ENCODE measurements at places on chromosomes 11 and 22. TPM values are rescaled to one million over a fixed set of nuclear protein-coding genes. Genes with fewer than 3 reads are reported as not detected.

PNPLA3 gene
- not detected for total RNA-seq

MMP27 gene
- not detected for total RNA-seq

DKK3 gene
- 313 TPM for total RNA-seq

SPDYC gene
- not detected for total RNA-seq

SYNGR1 gene
- total RNA-seq, result 5.1 TPM

OR8K1 gene
- total RNA-seq, result not detected

PARVG gene
- 29.7 TPM for total RNA-seq

CCDC15 gene
- 0.97 TPM for total RNA-seq

COA4 gene
- total RNA-seq, result 39.1 TPM

OVOL1 gene
- total RNA-seq, result not detected

CD3E gene
- total RNA-seq, result 5.2 TPM

OR5I1 gene
- total RNA-seq, result not detected

OR52A1 gene
- total RNA-seq, result not detected

HTR3A gene
- total RNA-seq, result not detected

MS4A3 gene
- total RNA-seq, result not detected

MYO7A gene
- total RNA-seq, result 27.9 TPM

DNA sequence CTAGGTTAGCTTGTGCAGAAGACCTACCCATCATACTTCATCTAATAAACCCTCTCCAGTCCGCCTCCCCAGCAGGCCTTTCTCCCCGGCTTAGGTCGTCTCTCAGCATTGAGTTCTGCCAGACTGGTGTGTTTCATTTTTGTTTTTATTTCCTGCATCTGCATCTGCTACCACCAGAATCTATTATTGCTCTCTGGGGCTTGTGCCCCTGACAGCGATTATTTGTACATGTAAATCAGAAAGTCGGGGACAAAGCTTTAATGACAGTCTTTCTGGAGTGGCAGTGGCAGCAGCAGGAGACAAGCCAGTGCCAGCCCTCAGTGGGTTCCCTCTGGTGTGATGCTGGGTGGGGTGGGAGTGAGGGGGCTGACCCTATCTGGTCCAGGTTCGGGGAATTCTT is 127.5 kb downstream of the PKNOX2 start:
- no peak for DNase-seq

DNA sequence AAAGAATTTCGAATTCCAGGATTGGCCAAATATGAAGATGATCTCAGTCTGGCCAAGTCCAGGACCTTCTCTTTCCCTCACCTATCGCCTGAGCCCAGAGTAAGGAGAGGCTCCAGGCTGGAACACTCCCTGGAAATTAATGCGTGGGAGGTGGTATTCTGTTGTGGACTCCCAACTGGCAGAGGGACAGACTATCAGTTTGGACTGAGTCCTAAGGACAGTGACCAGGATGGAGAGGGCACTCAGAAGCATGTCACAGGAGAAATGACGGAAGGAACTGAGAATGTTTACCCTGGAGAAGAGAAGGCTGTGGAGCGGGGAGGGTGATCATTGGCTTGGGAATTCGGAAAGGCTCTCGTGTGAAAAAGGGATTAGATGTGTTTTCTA is 84.4 kb downstream of the RPL27A start:
- DNase-seq, result no peak

DNA sequence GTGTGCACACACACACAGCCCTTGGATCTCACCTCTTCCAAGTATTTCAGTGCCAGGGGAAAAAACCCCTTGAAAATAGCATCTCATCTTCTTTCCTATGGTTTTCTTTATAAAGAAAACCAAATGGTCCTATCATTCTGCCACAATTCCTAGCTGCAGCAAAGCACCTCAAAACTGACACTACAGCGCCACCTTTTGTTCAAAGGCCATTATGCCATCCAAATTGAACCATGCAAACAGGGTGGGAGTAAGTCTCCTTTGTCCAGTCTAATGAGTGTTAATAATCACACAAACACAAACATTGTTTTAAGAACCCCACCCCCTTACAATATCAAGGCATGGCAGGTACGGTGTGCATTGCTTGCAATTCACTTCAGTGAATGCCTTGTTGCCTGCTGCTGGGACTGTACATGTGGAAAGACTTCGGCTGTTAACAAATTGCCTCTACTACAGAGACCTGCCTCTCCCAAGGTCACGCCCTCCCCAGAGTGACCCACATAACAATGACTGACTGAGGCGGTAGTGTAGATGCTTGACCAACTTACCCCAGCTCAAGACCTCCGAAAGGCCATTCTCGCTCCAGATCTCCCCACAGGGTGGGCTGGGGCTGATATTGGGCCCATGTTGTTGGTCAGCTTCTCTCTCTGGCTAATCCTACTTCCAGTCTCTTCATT is 31.7 kb downstream of the FAM181B start:
- DNase-seq, result no peak

- no peak for DNase-seq
Observed at GRCh38 chr11:65152122-65152521, 17.8 kb upstream of the SYVN1 start.

DNA sequence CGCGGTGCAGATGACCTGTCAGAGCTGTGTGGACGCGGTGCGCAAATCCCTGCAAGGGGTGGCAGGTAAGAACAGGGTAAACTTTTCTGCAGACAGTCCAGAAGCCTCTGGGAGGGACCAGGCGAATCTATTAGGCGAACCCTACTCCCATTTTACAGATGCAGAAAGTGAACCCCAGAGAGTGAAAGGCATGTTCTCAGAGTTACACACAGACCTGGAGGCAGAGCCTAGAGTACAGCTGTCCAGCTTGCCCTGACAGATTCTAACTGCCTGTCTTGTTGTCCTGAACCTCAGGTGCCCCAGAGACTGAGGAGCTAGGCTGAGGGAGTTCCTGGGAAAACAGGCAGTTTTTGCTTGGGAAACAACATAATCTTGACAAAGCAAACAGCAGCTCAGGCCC is 665 bp downstream of the CCS start:
- no peak for DNase-seq

- peak; percentile 70 for DNase-seq
Observed at GRCh38 chr11:2328021-2328420, 26.2 kb downstream of the TSPAN32 start.

GRCh38 chr22:47600281-47600680 is 837.8 kb downstream of the TBC1D22A start:
- DNase-seq, result no peak

- DNase-seq, result no peak
Observed at GRCh38 chr22:29707010-29707409, 12.8 kb upstream of the CABP7 start.

GRCh38 chr11:11252403-11252802 is 100.6 kb downstream of the CSNK2A3 start:
- no peak for DNase-seq

GRCh38 chr11:107651672-107652071 is 60.2 kb downstream of the SLN start:
- DNase-seq, result no peak

- DNase-seq, result no peak
Observed at GRCh38 chr11:113475160-113475761, at the start of gene DRD2. Gene DRD2 (minus strand): TSS chr11:113475398. CDS start chr11:113424651, 50,747 bp downstream.

GRCh38 chr22:42544686-42545085 is 9.1 kb upstream of the SERHL2 start:
- DNase-seq, result no peak

GRCh38 chr11:107924306-107924705 is 3.9 kb upstream of the RAB39A start:
- no peak for DNase-seq

DNA sequence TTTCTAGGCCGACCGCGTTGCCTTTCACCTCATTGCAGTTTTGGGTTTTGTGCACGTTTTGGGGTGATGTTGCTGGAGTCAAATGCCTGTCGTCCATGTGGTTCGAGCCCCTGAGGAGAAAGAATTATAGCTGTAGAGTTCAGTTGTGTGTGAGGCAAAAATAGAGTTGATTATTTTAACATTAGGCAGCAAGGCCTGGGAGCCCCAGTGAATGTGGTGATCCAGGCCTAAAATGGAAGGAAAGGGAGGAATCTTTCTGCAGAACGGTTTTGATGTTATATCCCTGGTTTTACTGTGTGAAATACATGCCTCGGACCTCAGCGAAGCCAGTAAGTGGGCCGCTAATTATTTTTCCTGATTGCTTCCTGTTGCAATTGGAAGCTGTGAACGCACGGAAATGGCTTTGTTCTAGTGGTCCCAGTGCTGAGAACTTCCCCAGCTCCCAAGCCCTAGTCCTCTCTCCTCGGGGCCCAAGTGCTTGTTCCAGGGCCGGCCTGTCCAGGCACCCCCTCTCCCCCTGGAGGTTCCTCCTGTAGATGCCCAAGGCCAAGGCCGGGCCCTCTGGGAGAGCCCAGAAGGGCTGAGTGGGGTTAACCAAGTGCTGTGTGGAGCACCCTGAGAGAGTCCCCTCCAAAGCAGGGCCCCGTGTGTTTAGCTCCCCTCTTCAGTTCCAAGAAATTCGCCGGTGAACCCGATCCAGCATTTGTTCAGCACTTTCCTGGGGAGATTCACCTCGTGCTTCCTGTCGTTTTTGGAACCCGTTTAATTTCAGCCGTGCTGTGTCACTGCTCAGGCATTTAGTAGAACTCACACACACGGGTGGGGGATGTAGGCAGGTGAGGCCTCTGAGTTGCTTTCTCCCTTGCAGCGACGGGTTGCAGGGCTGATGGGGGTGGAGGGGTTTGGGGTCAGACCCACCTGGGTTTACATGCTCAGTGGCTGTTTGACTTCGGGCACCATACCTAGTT is 2.1 kb downstream of the LRP5 start:
- no peak for DNase-seq

GRCh38 chr11:69957849-69958248 is 120.3 kb upstream of the ANO1 start:
- DNase-seq, result peak; percentile 15

DNA sequence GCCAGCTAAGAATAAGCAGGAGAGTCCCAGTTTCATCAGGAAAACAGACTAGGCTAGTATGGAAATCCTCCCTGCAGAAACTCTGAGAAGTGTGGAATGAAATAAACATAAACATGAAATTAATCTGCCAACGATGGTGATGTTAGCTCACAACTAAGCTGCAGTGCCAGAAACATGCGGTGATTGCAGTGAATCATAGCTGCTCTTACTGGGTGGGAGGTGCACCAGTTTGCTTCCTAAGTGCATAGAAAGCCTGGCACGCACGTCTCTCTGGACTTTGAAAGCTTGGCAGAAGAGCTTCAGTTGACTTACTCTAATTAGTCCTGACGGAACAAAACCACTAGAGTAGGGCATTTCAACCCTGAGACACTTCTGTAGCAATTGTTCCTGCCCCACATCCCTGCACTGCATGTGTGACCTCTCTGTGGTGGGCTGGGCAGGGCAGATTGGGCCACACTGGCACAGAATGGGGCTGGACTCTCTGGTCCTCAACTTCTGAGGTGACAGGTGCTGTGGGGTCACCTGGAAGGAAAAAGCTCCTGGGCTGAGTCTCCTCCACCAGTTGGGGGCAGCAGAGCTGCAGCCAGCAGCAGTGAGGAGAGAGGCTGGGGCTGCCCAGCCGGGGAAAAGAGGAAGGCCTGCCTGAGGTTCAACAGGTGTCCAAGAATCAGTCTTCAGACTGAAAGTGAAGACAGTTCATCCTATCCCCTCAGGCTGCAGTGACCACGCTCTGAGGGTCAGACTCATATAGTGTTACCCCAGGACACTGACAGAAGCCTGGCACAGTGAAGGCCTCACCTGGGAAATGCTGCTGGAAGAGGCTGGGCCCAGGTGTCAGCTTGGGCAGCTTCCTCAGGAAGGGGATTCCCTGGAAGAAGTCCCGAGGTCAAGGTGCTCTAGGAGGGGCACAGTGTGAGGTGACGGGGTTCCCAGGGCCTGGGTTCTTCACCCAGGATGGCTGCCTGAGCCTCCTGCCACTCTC is 40.5 kb downstream of the GGTLC2 start:
- DNase-seq, result no peak

GRCh38 chr11:65476632-65477148 is 22.2 kb upstream of the MALAT1 start:
- DNase-seq, result no peak

- no peak for DNase-seq
Observed at GRCh38 chr11:1443737-1444136, 42.8 kb downstream of the MOB2 start.

DNA sequence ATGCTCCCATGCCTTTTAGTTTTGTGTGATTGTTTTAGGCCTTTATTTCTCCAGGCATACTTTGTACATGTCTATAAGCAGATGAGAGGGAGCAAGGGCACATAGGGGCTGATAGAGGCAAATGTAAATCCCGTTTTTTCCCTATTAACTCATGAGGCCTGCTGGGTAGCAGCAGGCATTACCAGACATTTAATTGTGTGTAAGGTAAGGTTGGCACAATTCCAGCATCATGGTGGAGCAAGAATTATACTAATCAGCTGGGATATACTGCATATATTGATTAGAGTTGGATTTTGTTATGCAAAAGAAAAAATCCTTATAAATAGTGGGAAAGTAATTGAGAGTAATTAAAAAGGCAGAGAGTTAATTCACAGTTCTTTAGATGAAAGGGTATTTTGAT is 12.2 kb downstream of the FAT3 start:
- no peak for DNase-seq

DNA sequence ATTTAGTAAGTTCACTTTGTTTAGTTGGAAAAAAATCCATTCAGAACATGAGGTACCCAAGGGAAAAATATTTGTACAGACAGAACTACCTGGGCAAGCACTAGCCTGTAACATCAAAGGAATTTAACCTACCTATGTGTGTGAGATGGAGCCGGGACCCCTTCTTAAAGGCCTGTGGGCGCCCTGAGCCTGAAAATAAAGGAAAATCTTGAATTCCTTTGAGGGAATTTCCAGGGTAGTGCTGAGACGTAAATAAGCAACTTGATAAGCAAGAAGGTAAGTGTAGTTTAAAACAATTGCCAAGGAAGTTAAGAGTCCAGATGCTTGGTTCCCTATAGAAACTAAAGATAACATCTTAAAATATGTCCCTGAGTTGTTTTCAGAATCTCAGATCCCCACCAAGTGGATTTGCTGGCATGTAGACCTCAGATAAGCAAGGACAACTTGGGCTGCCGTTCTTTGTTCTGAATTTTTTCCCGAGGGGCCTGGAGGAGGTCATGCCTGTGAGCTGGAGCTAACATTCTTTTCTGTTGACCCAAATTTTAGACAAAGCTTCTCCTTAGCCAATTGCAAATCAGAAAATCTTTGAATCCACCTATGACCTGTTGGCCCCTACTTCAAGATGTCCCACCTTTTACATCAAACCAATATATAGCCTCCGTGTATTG is 31.0 kb downstream of the MED17 start:
- DNase-seq, result no peak

GRCh38 chr11:26229981-26230380 is 101.9 kb upstream of the ANO3 start:
- no peak for DNase-seq

- no peak for DNase-seq
Observed at GRCh38 chr11:68053981-68054812, 15.4 kb downstream of the TCIRG1 start.

- DNase-seq, result no peak
Observed at GRCh38 chr11:72085621-72086351, 5.1 kb downstream of the LRRC51 start.
